ENCODE measurements at places on chromosomes 16 and 17.

- no peak for DNase-seq
Observed at GRCh38 chr17:80423536-80424225, 8.7 kb downstream of the ENDOV start.

GRCh38 chr17:1744551-1745512 lies 2.2 kb downstream of the SERPINF2 start:
- no peak for DNase-seq

DNA sequence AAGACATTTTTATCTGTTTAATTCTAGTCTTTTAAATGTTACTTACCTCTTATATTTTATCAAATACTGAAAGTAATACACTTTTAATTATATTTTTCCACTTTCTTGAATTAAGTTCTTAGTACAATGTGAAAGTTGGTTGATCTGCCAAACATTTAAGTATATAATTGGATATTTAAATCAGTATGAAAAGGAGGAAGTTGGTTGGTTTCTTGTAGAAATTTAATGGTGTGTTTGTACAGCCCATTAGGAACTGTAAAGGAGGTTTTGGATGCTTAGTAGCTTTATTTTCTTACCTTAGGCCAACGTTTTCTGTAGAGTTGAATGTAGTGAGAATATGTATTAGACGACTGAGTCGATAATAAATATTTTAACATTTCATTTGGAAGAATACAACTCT lies 5.4 kb downstream of the NFATC3 start:
- DNase-seq = no peak

- DNase-seq = peak; percentile 75
Observed at GRCh38 chr16:71883849-71884638, at the start of gene ZNF821. TSS of gene ZNF821 (minus strand) at chr16:71884182. CDS start at chr16:71879946, 4,236 bp downstream.

GRCh38 chr17:80780381-80781198 lies 211.1 kb upstream of the CHMP6 start:
- no peak for DNase-seq

- no peak for DNase-seq
Observed at GRCh38 chr17:10741416-10742135, 11.8 kb upstream of the TMEM220 start.

DNA sequence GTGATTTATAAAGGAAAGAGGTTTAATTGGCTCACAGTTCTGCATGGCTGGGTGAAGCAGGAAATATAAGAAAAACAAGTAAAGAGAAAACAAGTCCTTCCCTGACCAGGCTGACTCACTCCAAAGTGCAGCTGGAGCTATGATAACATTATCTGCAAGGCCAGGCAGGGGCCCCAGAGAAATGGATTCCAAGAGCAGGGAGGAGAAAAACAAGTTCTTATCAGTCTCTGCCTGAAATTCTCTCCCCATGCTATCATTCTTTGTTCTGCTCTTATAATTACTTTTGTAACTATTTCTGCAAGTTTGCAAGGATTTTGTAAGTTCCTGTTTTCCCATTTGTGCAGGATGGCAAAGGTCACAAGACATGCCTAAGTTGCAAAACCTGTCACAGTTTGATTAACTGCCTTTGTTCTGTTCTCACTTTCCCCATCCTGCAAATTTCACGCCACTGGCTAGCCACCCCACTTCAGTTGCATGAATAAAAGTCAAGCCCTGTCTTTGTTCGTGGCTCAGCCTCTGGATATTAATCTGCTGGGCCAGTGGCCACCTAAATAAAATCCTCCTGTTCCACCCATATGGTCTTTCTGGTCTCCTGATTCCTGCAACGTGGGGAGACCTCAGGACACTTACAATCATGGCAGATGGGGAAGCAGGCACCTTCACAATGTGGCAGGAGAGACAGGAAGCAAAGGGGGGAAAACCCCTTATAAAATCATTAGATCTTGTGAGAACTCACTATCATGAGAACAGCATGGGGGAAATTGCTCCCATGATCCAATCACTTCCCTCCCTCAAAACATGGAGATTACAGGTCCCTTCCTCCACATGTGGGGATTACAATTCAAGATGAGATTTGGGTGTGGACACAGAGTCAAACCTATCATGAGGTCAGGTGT lies 13.1 kb downstream of the ABCA9 start:
- DNase-seq = no peak

DNA sequence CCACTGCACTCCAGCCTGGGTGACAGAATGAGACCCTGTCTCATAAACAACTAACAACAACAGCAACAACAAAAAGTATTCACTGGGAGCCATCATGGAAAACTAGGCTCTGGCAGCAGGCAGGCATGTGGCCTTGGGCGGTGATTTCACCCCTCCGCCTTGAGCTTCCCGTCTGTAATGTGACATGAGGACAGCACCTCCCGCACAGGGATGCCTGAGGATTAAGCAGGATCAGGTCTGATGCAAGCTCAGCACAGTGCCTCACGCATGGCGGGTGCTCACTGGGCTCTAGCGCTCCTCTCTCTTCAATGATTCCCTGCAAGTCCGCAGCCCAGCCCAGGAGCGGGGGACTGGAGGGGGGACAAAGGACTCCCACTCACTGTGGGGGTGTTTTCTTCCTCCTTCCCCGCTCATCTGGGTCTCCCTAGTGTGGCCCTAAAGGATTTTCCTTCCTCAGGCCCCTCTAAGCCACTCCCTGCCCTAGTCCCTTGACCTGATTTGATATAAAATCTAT lies 2.8 kb downstream of the PLCD3 start:
- DNase-seq = no peak

- no peak for DNase-seq
Observed at GRCh38 chr17:1107777-1108477, 71.9 kb downstream of the ABR start.

DNA sequence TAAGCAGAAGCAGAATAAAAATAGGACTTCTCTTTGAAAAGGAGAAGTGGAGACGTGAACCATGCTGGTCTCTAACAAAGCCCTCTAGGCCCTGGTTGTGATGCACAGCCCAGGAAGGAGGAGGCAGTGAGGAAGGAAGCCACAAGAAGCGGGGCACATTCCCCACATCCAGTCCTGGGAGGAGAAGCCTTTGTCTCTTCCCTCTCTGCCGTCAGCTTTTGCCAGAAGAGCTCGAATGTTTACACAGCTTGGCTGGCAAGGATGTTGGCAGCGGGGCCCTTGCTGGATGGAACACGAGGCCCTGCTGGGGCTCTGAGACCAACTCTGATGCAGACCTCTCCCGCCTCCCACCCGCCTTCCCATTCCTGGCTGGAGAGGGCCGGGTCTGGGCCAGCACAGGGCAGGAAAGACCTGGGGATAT lies 91.3 kb downstream of the MAF start:
- peak; percentile 24 for DNase-seq

GRCh38 chr17:78159575-78160158 lies 8.7 kb upstream of the SYNGR2 start:
- DNase-seq = no peak

GRCh38 chr17:74637265-74637664 lies 13.7 kb upstream of the CD300E start:
- DNase-seq = no peak

GRCh38 chr17:79490530-79490929 lies 120.3 kb downstream of the RBFOX3 start:
- no peak for DNase-seq

DNA sequence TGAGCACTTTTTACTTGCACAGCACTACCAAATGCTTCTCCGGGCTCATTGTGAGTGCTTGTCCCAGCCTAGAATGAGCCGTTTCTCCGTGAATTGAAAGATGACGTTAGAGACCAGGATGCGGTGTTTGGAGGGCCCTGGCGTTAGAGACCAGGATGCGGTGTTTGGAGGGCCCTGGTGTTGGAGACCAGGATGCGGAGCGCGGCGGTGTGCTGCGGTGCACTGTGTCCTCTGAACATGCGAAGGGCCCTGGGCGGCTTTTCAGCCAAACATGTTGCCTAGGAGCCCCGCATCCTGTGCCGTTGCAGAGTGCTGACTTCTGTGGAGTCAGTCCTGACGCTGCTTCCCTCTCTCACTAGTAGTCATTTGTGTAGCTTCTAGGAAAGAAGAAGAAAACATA lies 42.7 kb downstream of the BANP start:
- DNase-seq = no peak

GRCh38 chr17:81138500-81138899 lies 26.8 kb upstream of the PVALEF start:
- no peak for DNase-seq

- no peak for DNase-seq
Observed at GRCh38 chr16:19307587-19308241, 22.2 kb downstream of the CLEC19A start.

DNA sequence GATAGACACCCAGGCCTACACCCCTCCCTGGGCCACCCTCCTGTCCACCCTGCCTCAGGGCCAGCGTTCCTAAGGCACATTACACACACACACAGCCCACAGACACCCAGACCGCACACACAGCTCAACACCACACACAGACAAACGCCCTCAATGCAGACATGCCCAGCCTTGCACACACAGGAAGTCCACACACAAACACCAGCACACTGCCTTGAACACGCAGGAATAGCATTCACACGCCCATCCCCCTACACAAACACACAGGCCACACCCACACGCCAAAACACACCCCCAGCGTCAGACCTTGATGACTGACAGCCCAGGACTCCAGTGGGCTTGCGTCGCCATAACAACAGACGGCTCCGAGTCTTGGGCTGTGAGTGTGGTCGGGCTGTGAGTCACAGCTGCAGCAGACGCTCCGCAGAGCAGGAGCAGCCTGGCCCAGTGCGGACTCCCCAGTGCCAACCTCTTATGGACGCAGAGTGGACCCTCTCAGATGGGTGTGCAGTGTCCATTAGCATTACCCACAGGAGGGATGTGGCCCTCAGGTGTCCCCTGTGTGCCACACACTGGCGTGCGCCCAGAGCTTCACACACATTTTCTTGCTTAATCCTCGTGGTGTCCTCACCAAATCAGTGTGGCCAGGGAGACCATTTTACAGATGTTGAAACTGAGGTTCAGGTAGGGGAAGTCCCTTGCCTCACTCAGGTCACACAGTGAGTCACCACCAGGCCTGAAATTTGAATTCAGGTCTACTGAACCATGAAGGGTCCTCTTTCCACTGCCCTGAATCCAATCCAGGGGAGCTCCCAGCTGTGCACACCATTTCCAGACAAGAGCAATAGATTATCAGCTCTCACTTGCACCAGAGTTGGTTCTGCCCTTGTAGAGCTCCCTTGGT lies 17.8 kb upstream of the RAI1 start:
- DNase-seq = peak; percentile 21

DNA sequence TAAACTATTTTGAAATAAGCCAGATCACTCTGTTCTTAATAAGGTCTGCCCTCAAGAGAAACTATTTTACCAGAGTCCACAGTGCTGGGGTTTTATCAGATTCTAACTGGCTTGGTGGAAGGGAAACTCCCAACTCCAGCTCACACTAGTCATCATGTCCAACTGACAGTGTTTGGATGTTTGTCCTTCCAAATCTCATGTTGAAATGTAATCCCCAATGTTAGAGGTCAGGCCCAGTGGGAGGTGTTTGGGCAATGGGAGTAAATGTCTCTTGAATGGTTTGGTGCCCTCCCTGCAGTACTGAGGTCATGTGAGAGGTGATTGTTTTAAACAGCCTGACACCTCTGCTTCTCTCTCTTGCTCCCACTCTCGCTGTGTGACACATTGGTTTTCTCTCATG lies 1301.0 kb upstream of the CDH8 start:
- DNase-seq = no peak

- DNase-seq = no peak
Observed at GRCh38 chr17:30969989-30970830, 629 bp upstream of the RNF135 start.

DNA sequence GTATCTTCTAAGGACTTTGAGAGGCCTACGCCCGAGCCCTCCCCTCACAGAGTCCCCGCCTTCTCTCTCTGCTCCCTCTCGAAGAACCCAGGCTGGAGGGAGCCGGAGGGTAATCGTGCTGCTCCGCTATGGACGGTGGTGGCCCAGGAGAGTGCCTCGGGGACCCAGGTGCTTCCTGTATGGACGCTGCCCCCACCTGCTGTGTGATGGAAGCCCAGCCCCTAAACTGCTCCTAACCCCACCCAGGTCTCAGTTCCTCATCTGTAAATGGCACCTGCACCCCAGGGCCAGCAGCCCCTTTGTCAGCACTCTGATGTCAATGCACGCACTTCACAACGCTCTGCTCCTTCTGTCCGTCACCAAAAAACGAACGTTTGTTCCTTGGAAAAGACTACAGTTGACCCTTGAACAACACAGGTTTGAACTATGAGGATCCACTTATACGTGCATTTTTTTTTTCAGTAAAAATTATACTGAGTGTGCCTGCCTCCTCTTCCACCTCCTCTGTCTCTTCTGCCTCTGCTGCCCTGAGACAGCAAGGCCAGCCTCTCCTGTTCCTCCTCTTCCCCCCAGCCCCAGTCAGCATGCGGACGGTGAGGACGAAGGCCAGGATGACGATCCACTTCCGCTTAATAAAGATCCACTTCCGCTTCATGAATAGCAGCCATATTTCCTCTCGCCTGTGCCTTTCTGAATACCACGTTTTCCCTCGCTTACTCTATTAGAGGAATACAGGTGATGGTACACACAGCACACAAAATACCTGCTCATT lies 118.3 kb downstream of the BANP start:
- no peak for DNase-seq

GRCh38 chr16:54630284-54630967 lies 300.2 kb upstream of the IRX5 start:
- no peak for DNase-seq

DNA sequence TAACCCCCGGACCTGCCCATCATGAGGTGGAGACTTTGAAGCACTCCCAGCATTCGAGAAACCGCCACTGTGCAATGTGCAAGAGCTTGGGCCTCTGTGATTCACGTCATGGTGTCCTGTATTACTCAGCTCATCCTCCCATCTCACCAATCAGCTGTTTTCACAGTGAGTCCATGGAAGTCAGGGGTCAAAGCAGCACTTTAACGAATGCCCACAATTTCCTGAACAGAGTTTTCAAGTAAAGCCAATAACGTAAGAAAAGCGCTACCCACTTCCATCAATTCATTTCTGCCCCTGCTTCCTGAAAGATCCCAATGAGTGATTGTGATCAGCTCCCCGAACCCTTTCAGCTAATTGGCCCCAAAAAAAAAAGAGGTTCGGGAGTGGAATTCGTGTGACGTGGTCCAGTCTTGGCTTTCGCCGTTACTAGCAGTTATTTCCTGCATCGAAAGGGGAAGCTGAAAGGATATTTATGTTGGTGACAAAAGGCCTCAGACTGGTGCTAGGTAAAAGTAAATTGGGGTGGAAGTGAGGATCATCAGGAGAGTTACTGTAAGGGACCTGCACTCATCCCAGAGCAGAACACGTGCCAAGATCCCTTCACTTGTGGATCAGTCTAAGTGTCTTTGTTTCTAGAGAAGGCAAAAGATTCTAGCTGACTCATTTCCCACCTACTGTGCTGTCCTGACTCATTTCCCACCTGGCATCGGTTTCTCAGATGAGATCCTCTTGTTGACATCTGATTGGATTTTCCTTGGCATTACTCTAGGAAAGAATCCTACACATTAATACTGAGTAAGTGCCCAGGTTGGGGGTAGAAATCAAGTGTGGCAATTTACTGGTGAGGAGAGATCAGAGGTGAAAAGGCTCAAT lies 136.7 kb upstream of the NUDT7 start:
- DNase-seq = no peak

DNA sequence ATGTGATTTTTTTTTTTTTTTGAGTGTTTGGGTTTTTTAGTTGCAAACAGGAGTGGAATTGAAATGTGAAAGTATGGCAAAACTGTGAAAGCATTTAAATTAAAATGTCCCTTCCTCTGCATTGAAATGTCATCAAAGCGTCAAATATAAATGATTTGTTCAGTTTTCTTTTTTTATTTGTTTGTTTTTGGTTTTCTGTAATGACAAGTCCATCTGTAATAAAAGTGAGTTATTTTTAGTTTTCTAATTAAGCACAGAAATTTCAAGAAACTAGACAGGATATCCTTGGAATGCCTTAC lies 1.9 kb upstream of the TOB1 start:
- no peak for DNase-seq

GRCh38 chr17:44012874-44013273 lies 1.9 kb downstream of the TMEM101 start:
- DNase-seq = no peak

Data from NCI-H1105 (cell line).